ENCODE measurements at places on chromosomes 12 and 14.

DNA sequence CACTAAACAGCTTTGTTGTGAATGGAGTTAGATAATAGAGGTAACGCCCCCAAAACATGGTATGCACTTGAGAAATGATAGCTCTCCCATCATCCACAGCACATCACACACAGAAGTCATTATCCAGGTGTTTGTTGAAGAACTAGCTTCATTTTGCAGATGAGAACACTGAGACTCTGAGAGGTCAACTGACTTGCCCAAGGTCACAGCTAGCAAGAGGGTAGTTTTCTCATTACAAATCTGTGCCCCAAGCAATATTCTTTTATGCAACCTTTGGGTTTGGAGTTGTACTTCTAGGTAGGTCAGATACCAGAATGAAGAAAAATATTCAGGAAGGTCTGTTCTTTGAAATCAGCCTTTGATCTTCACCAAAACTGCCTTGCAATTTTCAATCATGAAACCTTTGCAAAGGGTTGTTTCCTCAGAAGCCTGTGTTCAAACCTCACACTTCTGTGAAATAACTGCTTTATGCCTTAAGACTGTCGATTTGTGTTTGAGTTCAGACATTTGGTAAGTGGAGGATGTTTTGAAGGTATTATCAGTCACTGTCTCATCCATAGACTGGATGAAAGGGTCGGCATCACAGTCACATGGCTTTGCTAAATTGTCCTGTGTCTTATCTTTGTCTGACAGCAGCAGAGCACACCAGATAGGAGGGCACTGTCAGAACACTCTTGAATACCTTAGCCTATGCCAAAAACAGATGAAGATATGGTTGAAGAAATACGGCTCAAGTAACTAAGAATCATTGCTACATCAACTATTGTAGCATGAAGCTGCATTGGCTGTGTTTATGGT, 233.2 kb upstream of the BTG1 start:
- DNase-seq = no peak

DNA sequence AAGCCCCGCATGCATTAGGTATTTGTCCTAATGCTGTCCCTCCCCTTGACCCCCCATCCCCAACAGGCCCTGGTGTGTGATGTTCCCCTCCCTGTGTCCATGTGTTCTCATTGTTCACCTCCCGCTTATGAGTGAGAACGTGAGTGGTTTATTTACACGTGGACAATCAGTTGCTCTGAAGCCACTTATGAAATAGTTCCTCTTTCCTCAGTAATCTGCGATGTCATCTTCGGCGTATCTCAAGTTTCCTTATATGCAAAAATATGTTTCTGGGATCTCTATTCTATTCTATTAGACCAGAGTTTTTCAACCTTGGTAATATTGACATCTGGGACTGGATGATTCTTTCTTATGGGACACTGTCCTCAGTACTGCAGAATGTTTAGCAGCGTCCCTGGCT, 56.0 kb upstream of the DCD start:
- no peak for DNase-seq

- DNase-seq = no peak
These were observed 87.3 kb upstream of the E2F7 start for GRCh38 chr12:77152623-77153193.

DNA sequence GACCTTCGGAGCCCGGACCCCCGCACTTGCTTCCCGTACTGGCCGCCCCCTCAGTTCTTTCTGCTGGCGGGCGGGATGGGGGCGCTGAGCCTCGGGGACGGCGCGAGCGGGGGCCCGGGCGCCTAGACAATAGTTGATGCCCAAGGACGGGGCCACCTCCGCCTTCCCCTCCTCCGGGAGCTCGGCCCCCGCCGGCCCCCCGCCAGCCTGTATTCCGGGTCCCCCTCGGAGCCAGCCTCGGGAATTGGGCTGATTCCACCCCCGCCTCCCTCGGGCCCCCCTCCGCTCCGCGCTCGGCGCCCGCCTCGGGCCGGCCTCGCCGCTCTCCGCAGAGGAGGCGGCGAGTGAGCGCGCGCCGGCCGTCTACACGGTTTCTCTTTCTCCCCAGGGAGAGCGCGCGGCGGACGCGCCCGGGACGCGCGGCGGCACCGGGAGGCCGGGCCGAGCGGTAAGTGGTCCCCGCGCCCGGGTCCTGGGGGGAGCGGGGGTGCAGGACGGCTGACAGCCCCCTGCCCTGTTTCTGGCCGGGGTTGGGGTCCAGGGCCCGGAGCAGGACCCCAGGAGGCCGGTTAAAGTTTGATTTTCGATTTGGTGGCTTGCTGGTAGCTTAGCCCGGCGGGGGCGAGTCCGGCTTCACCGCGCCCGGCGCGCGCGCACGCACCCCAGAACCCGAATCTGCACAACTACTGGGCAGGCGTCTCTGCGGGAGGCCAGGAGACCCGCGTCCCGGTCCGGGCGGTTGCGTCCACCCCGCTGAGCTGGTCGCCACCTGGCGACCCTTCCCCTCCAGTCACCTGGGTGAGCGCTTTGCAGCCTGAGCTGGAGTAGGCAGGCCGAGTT, 413.7 kb downstream of the PCNX1 start:
- DNase-seq = no peak

DNA sequence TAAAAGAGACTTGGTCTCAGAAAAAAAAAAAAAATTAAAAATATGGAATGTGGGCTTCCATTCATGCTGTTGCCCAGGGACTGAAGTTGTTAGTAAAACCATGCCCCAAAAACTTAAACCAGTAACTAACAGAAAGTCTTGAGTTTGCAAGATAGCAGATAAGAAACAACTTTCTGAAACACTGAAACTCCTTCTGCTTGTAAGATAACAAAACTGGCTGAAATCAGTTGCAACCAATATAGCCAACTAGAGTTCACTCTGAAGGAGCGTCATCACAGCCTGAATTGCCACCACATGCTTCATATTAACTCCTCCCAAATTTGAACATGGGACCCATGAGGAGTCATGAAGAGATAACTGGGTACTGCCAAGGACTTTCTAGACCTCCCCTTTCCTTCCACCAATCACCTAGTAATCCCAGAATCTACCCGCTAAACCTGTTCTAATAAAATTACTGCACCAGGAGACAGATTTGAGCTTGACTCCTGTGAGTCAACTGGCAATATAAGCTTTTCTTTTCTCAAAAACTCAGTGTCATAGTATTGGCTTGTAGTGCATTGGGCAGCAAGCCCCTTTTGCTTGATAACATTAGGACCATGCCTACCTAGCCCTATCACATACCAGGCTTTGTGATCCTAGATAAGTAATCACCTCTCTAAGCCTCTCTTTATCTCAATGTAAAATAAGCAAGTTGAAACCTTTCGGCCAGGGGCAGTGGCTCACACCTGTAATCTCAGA, 53.6 kb downstream of the R3HDM2 start:
- no peak for DNase-seq

DNA sequence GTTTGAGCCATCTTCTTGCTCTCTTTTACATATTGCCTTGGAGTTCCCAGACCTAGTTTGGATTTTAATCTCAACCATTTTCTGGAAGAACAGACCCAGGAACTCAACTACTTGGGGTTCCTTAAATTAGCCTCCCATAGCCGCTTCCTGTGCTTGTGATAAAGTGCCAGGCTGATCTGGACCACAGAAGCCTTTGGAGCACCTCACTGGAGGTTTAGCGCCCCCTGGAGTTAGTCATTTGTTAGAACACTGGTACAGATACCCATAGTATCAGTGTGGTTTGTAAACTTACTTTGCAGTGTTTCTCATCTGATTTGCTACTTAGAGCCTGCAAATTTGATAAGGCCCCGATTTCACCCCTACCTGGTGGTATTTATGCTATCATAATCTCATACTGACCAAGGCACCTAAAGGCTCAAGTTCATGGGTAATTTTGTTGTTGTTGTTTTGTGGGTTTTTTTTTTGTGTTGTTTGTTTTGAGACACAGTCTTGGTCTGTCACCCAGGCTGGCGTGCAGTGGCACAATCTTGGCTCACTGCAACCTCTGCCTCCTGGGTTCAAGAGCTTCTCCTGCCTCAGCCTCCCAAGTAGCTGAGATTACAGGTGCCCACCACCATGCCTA, 3.7 kb downstream of the UNC119B start:
- DNase-seq = peak; percentile 50

DNA sequence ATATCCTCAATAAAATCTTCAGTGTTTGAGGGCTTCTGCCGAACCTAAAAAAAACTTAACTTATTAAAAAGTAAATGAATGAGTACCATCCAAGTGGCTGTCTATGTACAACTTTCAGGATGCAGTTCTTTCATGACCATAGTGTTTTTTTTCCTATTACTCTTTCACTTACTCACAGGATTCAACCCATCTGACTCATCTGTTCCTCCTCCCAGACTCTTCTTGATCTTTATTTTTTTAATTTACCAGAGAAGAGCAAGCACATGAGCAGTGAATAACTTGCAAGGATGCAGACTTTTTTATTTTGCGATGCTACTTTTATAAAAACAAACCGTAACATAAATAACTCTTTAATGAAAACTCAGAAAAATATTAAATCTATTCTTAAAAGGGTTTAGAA, 24.5 kb downstream of the RECQL start:
- peak; percentile 25 for DNase-seq

DNA sequence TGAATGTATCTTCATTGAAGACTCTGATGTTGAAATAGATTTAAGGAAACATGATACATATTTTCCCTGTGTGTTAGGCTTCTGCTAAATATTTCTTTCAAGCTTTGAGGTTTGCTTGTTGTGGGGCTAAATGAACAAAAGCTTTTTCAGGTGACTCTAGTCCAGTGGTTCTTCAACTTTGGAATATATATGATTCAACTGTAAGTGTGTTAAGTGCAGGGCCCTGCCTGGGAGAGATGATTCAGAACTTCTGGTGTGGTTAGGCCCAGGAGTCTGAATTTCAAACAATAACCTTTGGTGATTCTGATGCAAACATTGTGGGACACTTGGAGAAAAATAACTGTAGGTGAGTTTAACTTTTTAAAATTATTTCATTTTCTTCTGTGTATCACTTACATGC, 93.0 kb downstream of the TRHDE start:
- DNase-seq = no peak

- DNase-seq = no peak
These were observed 11.6 kb upstream of the NEK9 start for GRCh38 chr14:75138492-75138891.

- DNase-seq = no peak
These were observed 38.9 kb downstream of the DNAI7 start for GRCh38 chr12:25156061-25156460.

Data from AG09309 (cell line).